ENCODE measurements at places on chromosomes 4 and X. TPM values are rescaled to one million over a fixed set of nuclear protein-coding genes. Genes with fewer than 3 reads are reported as not detected.

Gene NAA11
- total RNA-seq: not detected

Gene TMPRSS11D
- total RNA-seq: under 0.01 TPM

Gene MAOB
- total RNA-seq: not detected

Gene CFAP47
- total RNA-seq: not detected

- DNase-seq: no peak
Measured at GRCh38 chrX:75295641-75296040, 21.8 kb downstream of the UPRT start.

DNA sequence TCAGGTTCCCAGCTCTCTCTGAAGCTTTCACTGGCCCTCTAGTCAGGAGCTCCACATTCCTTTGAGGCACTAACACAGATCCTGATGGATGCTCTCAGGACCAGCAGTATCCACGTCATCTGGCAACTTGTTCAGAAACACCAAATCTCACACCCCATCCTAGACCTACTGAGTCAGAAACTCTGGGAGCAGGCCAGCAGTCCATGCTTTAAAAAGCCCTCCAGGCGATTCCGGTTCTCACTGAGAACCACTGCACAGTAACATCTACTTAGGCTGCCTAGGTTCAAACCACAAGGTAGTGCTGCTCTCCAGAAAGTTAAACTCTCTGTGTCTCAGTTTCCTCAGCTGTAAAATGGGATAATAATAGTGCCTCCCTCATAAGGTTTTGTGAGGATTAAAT is 55.3 kb downstream of the CCDC158 start:
- no peak for DNase-seq

DNA sequence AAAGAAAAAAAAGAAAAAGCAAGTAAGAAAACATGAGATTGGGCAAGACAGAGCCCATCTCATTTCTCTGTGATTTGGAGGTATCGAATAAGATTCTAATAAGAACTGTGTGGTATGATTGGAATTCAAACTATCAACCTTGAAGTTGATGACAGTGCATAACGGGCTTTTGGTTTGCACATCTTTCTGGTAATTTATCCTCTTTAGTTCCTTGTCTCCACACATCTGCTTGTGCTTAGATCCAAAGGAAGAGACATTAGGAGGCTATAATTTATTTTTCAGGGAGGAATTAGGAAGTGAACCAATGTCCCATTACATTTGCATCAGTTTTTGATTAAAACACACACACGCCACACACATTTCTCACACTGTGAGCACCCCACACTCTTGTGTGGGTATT is 149.9 kb downstream of the ARSF start:
- DNase-seq: no peak

DNA sequence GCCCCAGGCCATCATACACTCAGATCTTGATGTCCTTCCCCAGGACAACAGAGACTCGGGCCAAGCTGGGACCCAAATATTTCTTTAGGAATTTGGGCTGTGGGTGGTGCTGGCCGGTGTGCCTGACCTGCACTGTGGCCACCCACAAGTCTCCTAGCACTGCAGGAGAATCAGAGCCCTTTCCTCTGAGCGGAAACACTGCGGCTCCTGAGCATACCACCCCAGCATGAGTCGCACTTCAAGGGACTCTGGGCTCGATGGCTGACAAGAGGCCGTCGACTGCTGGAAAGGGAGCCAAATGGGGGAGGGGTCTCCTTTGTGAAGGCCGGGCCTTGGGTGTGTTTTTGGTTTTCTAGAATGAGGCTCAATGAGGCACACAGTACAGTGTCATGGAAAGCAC is 13.0 kb upstream of the IRAK1 start:
- DNase-seq: no peak

DNA sequence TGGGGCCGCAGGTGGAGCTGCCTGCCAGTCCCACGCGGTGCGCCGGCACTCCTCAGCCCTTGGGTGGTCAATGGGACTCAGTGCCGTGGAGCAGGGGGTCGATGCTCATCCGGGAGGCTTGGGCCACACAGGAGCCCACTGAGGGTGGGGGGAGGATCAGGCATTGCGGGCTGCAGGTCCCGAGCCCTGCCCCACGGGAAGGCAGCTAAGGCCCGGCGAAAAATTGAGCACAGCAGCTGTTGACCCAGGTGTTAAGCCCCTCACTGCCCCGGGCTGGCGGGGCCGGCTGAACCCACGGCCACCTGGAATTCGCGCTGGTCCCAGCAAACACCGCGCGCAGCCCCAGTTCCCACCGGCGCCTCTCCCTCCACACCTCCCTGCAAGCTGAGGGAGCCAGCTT is 26.1 kb downstream of the VCX2 start:
- no peak for DNase-seq

Data from lung microvascular endothelial cell (primary cell).